ENCODE measurements at places on chromosomes 12 and 14.
A peak's percentile ranks its signal among the peaks of the same experiment; 100 is the strongest.

- peak; percentile 99 for DNase-seq
Observed at GRCh38 chr12:122064025-122064777, 14.4 kb upstream of the MLXIP start.

GRCh38 chr14:97777622-97778355, 980.6 kb downstream of the VRK1 start:
- no peak for DNase-seq

- peak; percentile 69 for DNase-seq
Observed at GRCh38 chr12:110766311-110767154, 23.8 kb upstream of the PPP1CC start.

DNA sequence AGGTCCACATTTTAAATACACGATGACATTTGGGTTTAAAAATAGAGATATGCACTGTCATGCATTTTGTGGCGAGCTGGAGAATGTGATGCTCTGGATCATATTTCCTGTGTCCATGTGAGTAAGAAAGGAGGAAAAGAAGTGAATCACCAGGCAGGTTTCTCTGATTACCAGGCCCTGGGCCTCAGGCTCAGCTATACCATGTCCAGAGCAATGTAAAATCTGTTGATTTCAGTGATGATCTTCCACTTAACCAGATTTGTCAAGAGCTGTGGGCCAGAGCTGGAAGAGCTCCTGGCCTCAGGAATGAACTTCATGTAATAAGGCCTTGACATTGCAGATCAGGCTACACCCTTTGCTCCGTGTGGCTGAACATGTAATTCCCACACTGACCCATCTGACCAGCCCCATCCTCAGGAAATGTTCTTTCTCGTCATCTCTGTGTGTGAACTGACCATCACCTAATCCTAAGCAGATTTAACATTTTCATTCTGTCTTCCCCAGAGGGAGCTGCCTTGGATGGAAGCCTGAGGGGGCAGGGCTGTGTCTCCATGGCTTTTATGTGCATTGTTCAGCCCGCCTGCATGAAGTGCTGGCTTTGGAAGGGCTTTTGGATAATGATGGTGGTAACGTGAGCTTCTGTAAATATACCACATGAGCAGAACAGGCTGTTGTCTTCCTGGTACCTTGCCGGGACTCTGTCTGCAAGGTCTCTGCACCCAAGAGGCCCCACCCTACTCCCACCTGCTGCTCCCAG, 54.5 kb downstream of the CRACR2A start:
- DNase-seq: peak; percentile 25

DNA sequence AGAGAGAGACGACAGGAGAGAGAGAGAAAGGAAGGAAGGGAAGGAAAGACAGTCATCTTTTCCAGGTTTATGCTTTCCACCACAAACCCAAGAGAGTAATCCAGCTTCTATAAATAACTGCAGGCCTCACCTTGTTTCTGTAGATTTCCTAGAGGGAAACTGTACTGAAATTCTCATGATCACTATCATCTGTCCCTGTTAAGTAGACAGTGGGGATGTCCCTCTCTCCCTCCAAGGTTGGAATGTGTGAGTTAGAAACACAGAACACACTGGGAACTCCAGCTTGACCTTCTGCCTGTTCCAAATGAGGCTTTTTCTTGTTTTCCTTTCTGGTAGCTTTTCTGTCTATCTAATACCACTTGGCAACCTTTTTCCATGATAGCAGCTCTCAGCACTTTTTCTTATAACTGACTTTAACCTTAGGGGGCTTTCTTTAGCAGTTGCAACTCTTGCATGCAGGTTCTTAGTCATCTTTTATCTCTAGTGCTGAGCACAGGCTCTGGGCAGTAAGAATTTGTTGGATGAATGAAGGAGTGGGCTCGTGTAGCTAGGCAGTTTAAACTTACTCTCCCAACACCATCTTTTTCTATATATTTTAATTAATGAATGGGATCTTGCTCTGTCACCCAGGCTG, 22.8 kb upstream of the FBXO33 start:
- DNase-seq: no peak

DNA sequence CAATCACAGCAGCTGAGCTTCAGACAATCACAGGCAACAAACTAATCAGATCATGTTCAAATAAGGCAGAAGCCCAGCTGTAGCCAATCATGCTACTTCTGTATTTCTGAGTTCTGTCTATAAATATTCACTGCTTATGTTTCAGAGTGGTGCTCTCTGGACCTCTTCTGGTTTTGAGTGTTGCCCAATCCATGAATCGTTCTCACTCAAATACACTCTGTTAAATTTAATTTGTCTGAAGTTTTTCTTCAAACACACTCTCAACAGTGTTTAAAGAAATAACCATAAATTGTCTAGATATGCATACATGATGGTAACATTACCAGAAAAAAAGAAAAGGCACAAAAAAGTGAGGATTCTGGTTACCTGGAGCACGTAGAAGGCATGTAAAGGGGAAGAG, 77.9 kb upstream of the BBS10 start:
- no peak for DNase-seq

GRCh38 chr14:33279865-33280264, 341.2 kb downstream of the NPAS3 start:
- no peak for DNase-seq

- peak; percentile 60 for DNase-seq
Observed at GRCh38 chr14:79840103-79840502, 371.2 kb downstream of the DIO2 start.

DNA sequence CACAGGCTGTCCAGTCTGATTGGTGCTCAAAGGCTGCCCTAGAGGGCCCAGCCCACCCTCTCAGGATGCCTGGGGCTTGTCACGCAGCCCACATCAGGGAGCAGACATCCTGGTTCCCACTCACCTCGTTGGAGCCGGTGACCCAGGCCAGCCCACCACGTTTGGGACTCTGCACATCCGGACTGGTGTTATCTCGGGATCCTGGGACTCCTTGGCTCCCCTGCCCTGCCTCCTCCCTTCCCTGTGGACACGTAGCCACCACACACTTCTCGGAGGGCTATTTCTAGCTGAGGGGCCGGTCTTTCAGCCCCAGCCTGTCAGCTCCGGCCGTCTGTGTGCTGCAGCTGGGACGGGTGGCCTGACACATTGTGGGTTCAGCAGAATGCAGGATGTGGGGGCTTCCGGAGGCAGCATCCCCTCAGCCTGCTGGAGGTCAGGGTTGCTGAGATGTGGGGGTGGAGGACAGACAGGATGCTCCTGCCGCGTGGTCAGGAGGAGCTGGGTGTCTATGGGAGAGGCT, 12.8 kb upstream of the FGF23 start:
- DNase-seq: no peak

DNA sequence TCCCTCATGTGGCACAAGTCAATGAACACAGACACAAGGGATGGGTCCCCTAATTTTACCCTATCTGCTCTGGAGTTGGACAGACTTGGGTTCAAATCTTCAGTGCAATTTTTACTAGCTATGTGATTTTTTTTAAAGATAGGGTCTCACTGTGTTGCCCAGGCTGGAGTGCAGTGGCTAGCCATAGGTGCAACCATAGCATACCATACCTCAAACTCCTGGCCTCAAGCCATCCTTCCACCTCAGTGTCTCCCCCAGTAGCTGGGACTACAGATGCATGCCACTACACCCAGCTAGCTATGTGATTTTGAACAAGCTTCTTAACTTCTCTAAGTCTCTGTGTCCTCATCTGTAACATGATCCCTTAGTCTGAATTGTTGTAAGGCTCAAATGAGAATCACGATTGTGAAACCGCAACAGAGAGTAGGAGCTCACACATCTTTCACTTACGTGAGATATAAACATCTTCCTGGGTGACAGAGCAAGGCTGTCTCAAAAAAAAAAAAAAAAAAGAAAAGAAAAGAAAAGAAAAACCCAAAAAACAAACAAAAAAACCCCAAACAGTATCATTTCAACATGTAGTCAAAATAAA, 4.7 kb downstream of the CALCOCO1 start:
- DNase-seq: no peak

- peak; percentile 79 for DNase-seq
Observed at GRCh38 chr12:67720351-67720856, 71.9 kb downstream of the DYRK2 start.

GRCh38 chr14:23528555-23528954, 23.0 kb downstream of the ZFHX2 start:
- peak; percentile 21 for DNase-seq

DNA sequence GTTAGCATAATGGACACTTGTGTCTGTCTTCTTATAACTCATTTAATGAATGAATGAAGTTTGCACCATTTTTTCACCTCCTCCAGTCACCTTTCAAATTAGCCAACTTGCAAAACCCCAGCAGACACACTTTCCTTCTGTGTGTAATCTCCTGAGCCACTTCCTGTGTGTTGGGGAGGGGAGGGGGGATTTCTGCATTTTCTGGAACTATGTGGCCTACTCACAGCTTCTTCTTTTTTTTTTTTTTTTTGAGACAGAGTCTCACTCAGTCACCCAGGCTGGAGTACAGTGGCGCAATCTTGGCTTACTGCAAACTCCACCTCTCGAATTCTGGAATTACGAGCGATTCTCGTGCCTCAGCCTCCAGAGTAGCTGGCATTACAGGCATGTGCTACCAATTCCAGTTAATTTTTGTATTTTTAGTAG, 4.1 kb upstream of the SERPINA1 start:
- peak; percentile 41 for DNase-seq

DNA sequence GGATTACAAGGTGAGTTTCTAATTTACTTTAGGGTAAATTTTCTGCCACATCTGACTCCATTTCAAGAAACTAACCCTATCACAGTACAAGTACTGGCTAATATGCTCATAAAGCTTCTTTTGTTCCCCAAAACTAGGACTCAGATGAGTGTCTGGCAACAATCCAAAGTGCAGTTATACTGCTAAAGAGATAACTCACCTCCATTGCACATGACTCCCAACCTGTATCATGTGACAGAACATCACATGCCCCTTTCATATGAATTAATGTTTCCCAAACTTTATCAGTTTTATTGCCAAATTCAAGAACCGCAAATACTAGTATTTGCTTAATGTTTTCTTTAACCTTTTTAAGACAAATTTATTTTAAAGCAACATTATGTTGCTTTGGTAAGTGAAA, 3.9 kb upstream of the PPP1R12A start:
- no peak for DNase-seq

- peak; percentile 30 for DNase-seq
Observed at GRCh38 chr12:110846615-110847566, at the start of gene CCDC63. Gene CCDC63 (plus strand): TSS chr12:110846987. CDS start chr12:110852955, 5,968 bp downstream.

GRCh38 chr12:67352682-67353081, 83.5 kb downstream of the CAND1 start:
- no peak for DNase-seq

DNA sequence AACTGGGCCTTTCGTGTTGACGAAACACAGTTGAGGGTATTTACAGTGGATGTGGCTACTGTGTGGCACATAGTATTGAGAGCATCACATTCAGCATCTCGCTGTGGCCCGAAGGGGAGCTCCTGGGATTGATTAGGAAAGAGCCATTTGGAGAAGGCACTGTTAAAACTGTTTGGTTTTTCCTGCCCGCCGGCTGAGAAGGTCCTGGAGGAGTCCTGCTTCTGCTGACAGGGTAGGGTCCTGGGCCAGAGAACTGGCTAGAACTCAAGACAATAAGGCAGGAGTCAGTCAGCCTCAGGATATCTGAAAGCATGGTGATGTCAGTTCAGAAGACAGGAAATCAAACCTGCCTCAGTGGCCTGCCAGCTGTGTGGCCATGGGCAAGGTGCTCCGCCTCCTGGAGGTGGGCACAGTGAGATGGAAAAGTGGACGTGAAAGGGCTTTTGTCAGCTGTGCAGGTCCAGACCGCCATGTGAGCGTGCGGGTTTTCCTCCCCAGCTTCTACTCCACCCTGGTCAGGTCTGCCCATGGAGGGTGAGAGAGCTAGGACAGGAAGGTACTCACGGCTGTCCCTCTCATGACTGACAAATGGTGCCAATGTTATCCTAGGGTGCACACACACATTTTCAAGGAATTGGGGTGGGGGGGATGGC, 92.3 kb downstream of the NTF3 start:
- DNase-seq: no peak

DNA sequence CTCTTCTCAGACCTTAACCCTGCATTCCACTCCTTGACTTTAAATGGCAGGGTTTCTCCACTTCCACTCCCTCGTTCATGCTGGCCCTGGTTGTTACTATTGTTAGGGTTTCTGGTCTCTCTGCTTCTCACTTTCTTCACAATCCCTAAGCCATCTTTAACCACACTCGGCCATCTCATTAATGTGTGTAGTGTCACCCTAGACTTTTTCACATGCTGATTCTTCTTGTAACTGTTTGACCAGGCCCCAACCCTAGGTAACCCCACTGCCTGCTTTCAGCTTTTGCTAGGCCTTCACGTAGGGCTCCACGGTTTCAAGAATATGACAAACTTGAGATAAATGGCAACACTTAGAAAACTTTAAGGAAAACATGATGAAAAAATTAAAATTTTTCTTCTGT, 195.1 kb downstream of the IPO8 start:
- no peak for DNase-seq

GRCh38 chr14:30907659-30908057, 33.3 kb downstream of the COCH start:
- DNase-seq: no peak

GRCh38 chr14:100530270-100531072, 56.7 kb downstream of the BEGAIN start:
- DNase-seq: no peak

DNA sequence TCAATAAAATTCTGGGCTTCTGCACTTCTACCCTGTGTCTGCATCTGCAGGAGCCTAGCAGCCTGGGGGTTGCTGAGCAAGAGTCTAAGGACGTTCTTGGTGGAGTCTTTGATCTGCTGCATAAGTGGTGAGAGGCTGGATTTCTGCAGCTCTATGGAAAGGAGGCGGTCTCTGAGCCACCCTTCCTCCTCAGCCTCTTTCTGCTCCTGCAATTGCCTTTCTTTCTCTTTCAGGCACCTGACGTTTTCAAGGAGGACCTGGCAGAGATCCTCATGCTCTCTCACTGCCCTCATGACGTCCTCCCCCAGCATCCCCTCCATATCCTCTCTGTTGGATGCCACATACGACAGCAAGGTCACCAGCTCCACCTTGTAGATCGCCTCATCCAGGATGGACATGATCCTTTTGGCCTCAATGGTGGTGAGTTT, 13.6 kb upstream of the TPCN1 start:
- DNase-seq: no peak

DNA sequence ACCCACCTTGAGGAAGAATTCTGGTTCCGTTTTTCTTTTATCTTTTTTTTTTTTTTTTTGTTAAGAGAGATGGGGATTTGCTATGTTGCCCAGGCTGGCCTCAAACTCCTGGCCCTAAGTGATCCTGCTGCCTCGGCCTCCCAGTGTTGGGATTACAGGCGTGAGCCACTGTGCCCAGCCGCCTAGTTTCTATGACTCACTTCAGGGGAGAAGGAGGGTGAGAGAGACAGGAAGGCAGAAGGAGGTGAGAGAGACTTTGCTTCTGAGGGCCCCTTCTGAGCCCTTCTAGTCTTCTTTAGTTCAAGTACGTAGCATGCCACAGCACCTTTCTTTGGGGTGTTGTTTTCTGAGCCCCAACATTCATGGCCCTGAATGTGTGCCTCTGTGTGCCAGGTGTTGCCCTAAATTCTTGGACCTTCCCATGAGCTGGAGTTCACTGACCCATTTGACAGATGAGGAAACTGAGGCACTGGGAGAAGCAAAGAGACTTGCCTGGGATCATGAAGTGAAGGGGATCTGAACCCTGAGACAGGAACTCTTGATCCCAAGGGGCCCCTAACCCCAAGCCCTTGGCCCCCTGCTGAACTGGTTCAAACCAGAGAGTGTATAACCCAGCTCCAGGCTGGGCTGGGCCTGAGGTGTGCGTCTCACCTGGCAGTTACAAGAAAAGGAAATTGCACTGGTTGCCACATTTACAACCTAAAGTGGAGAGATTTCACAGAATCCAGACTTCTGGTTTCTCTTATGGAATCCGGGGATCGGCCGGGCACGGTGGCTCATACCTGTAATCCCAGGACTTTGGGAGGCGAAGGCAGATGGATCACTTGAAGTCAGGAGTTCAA, 20.8 kb downstream of the SH2B3 start:
- DNase-seq: no peak
